ENCODE measurements at places on chromosomes 11 and 22.

DNA sequence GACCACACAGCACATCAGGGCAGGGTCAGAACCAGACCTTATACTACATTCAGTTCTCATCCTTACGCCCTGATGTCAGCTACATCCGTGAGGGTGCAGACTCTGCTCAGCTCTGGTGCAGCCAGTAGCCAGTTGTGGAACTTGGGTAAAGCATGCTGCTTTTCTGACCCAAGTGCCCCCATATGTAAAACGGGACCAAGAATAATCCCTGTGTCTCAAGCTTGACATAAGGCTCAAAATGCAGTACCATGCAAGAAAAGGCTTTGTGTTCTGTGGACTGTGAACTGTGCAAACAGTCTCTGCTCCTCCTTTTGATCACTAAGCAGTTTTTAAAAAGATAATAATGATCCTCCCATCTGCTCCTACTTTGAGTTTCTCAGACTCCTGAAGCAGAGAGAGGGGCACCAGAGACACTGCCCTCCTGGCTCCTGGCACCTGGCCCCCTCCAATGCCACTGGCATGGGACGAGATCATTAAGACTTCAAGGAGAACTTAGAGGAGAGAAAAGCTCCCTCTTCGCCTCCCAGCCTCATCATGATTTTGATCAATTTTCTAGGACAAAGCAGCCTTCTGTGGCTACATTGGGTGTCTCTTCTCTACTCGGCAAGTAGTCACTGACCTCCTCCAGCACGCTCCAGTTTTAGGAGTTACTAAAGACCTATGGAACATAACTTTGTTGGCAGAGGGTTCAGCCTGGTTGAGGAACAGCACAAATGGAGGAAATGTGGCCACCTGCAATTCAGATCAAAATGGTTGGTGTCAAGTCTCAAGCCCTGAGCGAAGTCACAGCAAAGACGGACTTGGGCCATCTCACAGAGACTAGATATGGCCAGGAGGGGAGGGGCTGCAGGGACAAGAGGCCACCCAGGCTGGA lies 23.9 kb downstream of the IL10RA start:
- DNase-seq: no peak

GRCh38 chr11:118166641-118167040 lies 9.8 kb downstream of the SCN2B start:
- no peak for DNase-seq

GRCh38 chr11:89168396-89168795 lies 9.3 kb upstream of the TYR start:
- no peak for DNase-seq

DNA sequence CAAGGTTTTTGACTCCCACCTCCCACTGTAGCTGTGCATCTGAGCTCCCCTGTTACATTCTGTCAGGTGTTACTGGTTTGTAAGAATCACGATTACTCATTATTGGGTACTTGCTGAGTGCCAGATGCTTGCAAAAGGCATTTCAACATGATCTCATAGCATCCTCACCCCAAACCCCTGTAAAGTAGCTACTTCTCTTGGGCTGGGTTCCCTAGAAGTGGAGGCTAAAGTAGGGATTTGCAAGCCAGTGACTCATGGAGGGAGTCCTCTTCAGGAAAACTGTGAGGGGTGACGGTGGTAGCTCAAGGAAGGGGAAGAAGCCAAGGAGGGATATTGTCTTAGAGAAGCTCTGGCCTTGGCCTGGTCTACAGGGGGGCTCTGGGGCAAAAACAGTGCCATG lies 78.6 kb downstream of the TIMP3 start:
- DNase-seq: no peak

All from DMS53 (cell line).